Urinary bladder (tissue), 4 donors: ENCODE measurements at places on chromosomes 11 and 22.

DNA sequence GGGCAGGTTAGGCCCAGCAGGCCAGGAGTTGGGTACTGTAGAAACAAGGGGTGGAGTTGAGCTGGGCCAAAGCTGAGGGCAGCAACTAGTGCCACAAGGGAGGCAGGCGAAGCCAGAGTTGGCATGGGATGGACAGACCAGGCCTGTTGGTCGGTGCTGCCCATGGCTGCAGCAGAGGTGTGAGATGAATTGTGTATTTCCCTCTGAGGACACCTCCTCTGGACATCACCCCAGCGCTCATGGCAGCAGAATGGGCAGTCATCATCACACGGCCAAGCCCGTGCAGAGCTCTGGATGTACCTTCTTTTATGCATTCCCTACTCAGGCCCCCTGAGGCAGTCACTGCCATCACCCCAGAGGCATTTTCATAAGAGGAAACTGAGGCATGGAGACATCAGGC is 20.3 kb downstream of the TAB1 start:
- no peak for DNase-seq

- no peak for DNase-seq
Measured at GRCh38 chr22:40434745-40435144, 64.4 kb downstream of the SGSM3 start.

DNA sequence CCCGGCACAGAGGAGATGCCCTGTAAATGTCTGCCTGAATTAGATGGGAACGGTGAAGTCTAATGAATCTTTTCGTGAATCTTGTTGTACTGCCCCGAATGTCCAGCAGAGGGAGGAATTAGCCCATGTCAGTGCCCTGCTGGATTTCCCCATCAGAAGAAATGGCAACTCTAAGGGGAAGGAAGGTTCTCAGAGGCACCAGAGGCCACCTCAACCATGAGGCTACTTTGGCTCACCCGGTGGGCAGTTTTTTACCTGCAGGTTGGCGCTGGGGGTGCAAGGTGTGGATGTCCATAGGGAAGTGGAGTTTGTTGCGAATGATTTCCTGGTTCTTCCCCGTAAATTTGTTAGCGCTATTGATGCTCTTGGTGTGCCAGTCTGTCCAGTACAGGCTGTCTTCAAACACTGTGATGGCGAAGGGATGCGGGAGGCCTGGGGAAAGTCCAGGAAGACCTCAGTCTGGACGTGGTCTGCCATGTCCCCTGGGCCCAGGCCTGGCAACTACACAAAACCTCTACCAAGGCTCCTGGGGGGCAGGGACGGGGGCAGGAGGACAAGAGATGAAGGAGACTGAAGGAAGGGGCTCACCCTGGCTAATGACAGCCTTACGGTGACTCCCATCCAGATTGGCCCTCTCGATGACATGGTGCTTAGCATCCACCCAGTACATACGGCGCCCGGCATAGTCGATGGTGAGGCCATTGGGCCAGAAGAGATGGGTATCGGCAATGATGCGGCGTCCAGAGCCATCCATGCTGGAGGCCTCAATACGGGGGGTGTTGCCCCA is 28.5 kb downstream of the LRP4 start:
- DNase-seq, result peak; percentile 47

GRCh38 chr22:44243761-44244160 is 63.0 kb downstream of the PARVG start:
- no peak for DNase-seq

DNA sequence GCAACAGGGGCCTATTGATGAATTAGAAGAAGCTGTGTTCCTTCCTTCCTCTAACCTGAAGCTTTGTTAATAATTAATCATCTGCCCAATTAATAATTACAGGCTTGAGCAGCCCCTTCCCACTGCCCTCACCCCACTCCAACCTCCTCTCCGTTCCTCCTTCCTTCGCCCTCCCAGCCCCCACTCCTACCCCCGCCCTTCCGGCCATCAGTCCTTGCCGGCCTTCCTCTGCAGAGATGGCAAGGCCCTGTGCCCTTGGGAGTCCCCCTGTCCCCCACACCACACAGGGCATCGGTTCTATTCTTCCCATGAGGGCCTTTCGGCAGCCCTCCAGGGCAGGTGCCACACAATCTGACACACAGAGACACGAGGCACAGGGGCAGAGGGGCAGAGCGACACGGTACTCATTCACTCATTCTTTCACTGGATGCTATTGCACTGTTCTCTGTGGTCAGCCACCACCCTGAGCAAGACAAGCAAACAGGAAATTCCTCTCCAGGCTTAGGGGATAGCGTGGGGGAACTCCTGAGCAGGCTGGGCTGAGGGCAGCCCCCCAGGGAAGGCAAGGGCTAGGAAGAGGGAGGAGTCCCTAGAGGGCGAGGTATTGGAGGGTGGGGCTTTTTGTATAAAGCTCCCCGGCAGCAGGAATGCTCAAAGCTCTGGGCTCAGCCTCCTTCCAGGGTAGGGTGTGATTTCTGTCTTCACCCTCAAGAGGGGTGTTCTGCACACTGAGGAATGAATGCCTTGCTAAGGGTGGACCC is 14.7 kb downstream of the MGAT3 start:
- DNase-seq, result no peak

DNA sequence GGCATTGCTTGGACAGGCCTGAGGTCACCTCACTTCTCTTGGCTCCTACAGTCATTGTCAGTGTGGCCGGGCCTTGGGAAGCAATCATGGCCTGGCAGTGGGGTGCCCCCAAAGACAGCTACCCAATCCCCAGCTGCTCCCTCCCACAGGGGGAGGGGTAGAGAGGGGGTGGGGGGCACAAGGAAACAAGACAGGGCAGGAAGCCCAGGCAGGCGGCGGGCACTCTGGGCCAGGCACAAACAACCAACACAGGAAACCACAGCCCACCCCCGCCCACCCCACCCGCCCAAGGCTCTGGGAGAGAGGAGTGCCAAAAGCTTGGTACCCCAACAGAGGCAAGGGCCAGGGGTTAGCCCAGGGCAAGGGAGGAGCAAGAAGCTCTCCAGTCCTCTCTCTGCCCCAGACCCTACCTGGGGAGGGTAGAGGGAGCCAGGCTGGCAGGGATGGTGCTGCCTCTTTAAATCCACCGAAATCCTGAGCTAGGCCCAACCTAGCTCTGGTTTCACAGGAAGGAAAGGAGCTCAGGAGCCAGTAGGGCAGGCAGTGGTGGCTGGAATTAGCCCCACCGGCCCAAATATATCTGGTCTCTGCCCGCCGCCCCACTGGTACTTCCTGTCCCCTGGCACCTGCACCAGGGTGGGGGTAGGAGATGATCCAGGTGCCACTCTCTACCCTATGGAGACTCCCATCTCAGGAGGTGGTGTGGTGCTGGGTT is 12.2 kb downstream of the BCL9L start:
- DNase-seq, result no peak

DNA sequence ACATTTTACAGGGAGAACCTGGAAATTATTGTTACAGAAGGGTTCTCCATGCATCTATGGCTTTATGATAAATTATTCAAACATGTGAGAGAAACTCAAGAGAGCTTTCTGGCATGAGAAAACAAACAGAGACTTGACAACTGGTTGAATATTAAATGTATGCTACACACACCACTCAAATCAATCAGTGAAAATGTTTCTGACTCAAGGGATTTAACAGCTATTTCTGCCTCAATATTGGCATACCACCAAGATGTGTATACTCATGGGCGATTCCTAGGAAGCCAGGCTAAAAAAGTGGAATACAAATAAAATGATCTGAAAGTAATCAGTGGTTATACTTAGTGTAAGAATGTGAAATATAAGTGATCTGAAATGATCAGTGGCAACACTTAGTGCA is 15.8 kb upstream of the OR51T1 start:
- no peak for DNase-seq

DNA sequence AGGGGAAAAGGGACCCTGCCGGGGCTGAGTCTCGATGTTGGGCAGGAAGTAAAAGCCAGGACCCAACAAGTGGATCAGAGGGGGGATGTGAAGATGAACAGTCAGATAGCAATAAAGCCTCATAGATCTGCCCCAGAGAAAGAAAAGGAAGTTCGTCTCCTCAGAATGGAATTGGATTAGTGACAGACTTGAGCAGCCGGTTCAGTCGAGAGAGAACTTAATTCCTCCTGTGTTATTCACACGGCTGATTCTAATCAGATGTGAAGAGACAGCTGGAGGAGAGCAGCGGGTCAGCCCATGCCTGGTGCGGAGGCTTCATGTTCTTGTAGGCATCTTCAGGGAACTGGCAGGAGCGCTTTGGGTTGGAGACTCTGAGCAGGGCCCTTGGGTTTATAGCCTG is 29.3 kb upstream of the CABP7 start:
- no peak for DNase-seq

GRCh38 chr22:45548991-45549761 is 46.5 kb downstream of the FBLN1 start:
- peak; percentile 47 for DNase-seq

GRCh38 chr11:113623114-113623513 is 83.0 kb downstream of the TMPRSS5 start:
- no peak for DNase-seq

GRCh38 chr11:16891165-16891564 is 123.0 kb downstream of the PLEKHA7 start:
- no peak for DNase-seq

DNA sequence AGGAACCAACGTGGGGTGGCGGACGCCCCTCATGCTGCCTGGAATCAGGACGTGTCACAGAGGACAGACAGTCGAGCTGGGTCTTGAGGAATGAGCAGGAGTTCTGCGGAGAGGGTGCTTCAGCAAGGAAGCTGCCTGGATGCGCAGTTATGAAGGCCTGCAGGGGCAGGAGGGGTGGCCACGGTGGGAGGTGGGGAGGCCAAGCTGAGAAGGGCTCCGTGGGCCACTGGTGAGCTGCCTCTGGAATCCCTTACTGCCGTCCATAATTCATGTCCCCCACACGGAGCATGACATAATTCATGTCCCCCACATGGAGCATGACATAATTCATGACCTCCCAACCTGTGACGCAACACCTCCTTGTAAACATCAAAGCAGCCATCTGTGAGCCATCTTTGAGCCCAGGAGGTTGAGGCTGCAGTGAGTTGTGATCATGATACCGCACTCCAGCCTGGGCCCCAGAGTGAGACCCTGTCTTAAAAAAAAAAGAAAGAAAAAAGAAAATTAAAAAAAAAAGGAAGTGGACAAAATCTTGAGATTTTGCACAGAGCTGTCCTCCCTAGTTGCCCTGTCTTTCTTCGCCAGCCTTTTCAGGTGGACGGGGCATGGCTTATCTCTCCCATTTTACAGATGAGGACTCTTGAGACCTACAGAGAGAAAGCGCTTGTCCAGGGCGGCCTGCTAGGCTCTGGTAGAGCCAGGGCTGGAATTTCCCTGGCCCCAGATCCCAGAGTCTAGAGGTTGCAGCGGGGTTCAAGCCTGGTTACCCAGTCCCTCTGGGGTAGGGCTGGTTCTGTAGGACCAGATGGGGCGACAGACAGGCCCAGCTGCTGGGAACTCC is 24.3 kb upstream of the PICK1 start:
- DNase-seq, result no peak

DNA sequence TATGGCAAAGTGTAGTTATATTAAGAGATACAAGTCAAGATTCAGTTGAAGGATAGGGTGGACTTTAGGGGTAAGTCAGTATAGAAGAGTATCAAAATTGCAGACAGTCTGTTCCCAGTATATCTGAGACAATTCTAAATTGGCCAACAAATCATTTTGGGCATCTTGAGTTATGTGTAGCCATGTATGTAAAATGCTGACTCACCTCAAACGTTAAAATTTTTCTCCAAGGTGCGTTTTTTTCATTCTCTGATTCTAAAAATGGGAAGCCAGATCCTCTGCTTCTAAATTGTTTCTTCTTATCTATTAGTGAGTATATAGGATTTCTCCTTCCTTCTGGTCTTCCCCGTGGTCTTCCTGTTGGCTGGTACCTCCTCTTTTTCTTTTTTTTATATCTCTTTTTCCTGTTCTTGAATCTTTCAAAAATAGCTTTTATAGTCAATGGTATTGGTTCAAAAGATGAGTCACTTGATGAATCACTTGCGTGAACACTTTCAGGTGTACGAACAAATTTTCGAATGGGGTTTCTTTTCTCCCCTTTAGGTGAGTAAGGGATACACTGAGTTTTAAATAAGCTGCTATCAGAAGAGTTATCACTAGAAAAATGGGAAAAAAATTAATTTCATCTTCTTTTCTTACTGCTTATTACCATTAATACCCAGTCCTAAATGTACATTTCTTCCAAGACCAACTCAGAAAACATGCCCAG is 3.2 kb downstream of the TAF1D start:
- no peak for DNase-seq

GRCh38 chr11:94741022-94741679 is 27.0 kb upstream of the AMOTL1 start:
- no peak for DNase-seq

DNA sequence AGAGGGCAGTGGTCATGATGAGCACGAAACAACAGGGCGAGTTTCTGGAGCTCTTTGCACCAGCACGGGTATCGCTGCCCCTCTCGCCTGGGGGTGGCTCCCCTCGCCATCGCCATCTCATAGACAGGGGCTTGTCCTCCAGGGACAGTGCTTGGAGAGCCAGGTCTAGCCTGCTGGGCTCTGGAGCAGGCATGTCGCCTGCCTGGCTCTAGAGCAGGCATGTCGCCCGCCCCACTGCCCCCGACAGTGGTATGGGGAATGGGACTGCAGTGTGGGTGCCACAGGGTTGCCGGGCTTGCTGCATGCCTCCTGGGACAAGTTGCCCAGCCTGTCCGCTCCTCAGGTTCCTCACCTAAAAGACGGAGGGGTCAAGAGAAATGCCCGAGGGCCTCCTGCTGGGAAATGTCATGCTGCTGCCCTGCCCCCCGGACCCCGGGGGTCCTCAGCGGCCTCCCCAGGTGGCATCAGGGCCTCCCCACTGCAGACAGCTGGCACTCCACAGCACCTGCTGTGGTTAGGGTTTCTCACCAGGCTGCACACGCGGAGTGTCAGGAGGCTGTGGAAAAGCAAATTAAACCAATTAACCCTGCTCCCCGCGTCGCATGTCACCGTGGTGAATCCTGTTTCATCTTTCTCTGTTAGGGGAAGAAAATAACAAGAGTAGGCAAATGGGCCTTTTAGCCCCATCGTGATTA is 403.0 kb downstream of the TBC1D22A start:
- DNase-seq, result no peak

- peak; percentile 74 for DNase-seq
Measured at GRCh38 chr11:122097419-122098001, 18.5 kb downstream of the BLID start.

DNA sequence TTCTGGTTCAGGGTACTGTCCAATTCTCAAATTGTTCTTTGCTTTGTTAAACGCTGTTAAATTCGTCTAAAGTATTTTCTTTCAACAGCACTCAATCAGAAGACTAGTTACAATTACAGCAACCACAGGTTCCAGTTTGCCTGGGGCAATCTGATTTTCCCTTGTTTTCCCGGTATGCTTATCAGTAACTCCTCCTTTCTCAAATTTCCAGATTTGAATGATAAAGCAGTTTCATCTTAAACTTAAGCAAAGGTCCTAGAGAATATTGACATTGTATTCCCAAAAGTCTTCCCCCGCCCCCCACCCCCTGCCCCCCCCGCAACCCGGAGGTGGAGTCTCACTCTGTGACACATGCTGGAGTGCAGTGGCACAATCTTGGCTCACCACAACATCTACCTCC is 10.5 kb upstream of the USP28 start:
- no peak for DNase-seq

DNA sequence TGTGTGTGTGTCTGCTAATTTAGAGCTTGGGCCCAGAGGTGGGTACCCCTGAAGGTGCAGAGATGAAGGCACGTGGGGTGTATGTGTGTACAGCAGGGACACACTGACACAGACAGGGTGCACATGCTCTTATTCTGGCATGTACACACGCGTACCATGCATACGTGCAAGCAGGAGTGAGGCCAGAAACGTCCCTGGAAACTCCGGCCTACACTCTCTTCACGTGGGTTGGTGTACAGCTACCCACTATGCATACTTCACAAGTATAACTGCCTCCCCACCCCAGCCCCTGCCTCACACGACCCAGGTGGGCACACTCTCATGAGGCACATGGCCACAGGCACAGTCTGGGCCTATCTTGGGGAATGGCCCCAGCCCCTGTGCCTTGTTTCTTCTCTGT is 27.5 kb upstream of the JAM3 start:
- DNase-seq, result no peak
